ENCODE measurements at places on chromosomes 2 and 18.

- no peak for DNase-seq
These were observed 330.9 kb downstream of the TNS1 start for GRCh38 chr2:217671871-217672270.

- no peak for DNase-seq
These were observed 45.2 kb upstream of the FAM117B start for GRCh38 chr2:202589582-202589949.

- DNase-seq: no peak
These were observed 291.6 kb downstream of the TNS1 start for GRCh38 chr2:217711188-217711587.

DNA sequence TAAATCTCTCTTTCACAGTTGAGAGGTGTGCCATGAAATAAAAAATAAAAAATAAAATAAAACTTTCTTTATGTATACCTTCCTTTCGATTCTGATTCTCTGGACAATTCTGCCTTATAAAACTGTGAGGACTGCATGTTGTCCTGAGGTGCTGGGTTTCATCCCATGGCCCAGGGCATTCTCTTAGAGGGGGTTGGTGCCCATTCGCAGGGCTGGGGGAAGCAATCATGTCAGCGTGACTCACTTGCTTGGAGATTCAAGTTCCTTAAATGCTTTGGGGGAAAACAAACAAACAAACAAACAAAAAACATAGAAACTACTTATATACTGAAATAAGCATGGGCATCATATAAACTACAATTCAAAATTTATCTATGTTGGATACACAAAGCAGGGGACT lies 122.0 kb upstream of the ST6GAL2 start:
- no peak for DNase-seq

DNA sequence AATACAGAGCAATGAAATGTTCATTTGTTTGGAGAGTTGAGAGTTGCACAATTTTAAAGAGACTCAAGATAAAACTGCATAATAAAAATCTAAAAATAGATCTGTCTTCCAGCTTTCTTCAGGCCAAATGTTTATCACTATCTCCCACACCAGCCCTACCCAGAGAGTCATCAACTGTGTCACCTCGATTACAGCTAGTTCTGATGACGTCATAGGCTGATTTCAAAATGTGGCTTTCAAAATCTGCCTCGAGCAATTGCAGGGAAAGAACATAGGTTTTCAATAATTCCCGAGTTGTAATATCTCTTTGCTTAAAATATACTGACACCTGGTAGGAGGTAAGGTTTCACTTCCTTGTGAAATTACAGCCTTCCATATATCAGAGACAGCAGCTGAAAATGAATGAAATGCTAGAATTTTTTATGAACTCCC lies 677.6 kb upstream of the ID2 start:
- DNase-seq: no peak

GRCh38 chr2:28606986-28607441 lies 111.2 kb downstream of the PLB1 start:
- no peak for DNase-seq

DNA sequence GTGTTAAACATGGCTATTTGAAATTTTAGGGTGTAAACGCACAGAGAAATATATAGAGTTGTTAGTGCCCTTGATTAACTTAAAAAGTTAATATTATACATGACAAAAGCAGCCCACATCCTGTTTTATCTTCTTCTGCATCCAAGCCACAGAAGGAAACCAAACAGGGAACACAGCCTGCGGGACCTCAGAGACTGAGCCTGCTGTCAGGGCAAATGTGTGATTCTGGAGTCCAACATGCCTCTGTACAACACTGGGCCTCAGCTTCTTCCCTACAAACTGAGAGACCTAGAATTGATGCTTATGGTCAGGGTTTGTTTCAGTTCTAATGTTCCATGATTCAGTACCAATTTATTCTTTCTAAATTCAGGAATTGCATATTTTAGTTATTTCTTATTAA lies 404.7 kb downstream of the FBXO15 start:
- no peak for DNase-seq

- no peak for DNase-seq
These were observed at the start of gene STEAP3 for GRCh38 chr2:119223521-119224390. TSS of gene STEAP3 (plus strand) at chr2:119223834. CDS start at chr2:119231013, 7,179 bp downstream.

- DNase-seq: no peak
These were observed 19.9 kb upstream of the SP3 start for GRCh38 chr2:173984866-173985604.

- no peak for DNase-seq
These were observed 159.4 kb upstream of the TWIST2 start for GRCh38 chr2:238688193-238689153.

GRCh38 chr2:189409131-189409530 lies 32.1 kb upstream of the WDR75 start:
- no peak for DNase-seq

- DNase-seq: no peak
These were observed 26.8 kb downstream of the PRELID3A start for GRCh38 chr18:12434541-12434929.

DNA sequence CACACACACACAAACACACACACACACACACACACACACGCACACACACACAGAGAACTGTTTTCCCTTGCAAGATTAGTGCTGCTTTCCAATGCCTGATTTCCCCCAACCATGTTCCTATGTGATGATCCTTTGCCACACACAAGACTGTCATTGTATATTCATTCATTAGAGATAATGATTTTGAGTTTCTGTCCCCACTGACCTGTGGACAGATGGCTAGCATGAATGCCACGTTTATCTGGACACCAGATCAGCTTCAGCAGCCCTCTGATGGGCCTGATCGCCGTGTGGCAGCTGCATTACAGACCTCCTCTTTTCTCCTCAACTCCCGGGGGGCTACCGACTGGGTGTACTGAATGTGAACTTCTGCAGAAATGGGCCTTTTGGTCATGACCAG lies 353.0 kb downstream of the MYCN start:
- no peak for DNase-seq

DNA sequence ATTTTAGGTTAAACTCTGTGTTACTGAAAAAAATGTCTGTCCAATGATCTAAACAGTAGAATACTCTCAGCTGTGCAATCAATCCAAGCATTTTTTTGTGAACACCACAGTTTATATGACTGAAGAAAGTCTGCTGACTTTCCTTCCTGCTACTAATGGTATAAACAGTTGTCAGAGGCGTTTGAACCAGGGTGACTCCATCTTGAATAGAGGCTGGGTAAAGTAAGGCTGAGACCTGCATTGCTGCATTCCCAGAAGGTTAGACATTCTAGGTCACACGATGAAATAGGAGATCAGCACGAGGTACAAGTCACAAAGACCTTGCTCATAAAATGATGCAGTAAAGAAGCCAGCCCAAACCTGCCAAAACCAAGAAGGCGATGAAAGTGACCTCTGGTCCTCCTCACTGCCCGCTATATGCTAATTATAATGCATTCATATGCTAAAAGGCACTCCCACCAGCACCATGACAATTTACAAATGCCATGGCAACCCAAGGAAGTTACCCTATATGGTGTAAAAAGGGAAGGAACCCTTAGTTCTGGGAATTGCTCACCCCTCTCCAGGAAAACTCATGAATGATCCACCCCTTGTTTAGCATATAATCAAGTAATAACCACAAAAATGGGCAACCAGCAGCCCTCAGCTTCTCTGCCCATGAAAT lies 31.3 kb downstream of the POU3F3 start:
- no peak for DNase-seq

DNA sequence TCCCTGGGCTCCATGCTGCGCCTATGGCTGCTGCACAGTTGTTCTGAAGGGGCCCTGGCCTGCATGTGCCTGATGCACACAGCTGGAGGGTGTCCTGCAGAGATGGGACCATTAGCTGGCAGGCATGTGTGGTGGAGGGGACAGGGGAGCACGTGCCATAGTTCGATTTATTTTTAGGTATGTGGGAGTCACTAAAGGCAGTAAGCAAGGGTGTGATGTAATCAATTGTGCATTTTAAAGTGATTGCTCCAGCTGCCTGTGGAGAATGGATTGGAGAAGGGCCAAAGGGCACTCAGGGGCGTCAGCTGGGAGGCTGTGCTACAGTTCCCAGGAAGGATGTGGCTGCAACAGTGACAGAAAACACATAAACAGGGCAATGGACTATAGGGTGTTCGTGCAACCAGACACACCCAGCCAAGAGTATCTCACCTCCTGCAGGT lies 205.1 kb downstream of the ARL4C start:
- no peak for DNase-seq

DNA sequence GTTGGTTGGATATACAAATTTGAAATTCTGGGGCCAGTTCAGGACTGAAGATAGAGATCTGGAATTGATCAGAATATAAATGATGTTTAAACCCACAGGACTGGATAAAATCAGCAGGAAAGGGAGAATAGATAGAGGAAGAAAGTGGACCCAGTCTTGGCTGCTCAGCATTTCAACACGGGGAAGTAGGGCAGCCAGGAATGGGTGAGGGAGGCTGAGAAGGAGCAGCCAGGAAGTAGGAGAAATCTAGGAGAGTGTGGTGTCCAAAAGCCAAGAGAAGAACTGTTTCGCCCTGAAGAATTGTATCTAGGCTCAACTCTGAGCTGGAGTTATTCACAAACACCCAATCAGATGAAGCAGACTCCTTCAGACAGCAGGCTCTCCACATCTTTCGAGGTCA lies 197.9 kb downstream of the CDCA7 start:
- DNase-seq: no peak

- DNase-seq: no peak
These were observed 20.4 kb downstream of the FAM178B start for GRCh38 chr2:96965781-96966514.

DNA sequence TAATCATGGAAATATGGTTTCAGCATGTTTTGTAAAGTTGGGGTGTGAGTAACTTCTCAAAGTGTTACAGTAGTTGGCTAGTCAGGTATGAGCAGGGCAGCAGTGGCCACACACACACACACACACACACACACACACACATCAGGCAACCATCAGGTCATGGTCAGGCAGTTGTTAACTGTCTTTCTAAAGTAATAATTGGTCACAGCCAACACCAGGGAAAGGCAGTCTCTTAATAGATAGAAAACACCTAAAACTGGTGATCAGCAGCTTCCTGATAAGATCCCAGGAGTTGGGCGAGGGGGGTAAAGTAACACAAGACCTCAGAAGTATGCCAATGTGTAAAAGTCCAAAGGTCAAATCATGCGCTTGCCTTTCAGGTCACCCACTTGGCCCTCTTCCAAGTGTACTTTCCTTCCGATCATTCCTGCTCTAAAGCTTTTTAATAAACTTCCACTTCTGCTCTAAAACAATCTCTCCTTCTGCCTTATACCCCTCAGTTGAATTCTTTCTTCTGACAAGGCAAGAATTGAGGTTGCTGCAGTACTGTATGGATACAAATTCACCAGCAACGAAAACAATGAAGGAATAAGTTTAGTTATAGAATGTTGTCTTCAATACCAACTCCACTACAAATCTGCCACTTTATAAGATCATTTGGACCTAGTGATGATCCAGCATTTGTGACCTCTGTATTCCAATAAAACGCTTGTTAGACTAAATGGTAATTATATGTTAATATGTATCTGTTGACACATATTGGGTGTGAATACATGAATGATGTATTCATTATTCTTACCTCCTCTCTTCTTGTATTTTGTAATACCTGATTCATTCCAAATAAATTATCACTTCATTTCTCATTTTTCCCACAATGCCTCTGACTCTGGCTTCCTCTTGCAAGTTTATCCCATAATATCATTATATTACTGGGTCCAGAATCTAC lies 254.3 kb downstream of the METTL4 start:
- no peak for DNase-seq

DNA sequence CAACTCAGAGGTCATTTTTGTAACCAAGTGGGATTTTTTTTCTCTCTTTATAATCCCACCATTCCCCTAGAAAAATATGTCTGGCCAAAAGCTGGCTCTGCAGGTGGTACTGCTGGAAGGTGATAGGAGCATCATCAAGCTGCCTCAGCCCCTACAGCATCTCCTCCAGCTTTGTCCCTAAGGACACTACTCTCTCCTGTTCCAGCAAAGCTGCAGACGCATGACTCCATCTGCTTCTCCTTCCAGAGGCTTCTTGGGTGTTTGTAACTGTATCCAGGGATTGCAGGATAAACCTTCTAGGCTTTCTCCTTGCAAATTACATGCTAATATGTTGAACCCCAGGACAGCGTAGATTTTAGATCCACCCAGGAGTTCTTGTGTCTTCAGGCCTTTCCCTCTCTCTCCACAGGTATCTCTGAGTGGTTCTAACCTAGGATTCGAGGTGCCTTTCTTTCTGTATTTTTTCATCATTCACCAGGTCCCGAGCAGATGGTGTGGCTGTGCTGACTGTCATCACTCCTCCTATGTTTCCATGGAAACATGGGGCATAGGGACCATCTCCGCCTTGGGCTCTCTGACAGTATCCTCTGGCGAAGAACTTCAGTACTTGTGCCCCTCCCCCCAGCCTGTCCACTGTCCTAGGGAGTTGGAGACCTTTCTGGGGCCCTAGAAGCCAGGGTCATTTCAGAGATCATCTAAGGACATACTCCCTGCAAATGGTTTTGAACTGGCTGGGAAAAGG lies 34.3 kb downstream of the AFF3 start:
- DNase-seq: no peak

GRCh38 chr2:158723181-158723838 lies 71.8 kb upstream of the DAPL1 start:
- no peak for DNase-seq

DNA sequence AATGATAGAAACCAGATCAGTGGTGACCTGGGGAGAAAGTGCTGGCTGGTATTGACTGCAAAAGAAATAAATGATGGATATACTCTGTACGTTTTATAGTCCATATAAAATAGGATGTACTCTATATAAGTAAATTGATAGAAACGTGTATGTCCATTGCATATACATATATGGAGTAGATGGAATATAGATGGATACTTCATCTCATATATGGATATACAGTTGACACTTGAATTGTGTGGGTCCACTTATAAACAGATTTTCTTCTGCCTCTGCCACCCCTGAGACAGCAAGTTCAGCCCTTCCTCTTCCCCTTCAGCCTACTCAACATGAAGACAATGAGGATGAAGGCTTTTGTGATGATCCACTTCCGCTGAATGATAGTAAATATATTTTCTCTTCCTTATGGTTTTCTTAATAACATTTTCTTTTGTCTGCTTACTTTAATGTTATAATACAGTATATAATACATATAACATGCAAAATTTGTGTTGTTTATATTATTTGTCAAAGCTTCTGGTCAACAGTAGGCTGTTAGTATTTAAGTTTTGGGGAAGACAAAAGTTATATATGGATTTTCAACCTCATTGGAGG lies 76.1 kb upstream of the MYCN start:
- no peak for DNase-seq

DNA sequence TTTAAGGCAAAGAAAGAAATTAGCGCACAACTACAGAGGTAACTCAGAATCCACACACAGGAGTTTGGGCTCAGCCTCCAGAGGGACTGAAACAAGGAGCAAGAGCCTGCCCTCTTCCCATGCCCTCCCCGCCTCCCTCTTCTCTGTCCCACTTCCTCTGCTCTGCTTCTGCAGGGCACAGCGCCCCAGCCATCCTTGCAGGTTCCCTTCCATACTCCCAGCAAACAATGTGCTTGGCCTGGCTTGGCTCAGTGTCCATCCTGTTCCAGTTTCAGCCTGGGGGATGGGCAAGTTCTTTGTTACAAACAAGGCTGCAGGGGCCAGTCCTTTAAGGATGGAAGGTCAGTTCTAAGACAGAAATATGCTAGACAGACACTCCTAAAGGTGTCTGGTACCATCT lies 133.5 kb downstream of the CDH20 start:
- DNase-seq: no peak
